ENCODE measurements at places on chromosomes 16 and 17.

DNA sequence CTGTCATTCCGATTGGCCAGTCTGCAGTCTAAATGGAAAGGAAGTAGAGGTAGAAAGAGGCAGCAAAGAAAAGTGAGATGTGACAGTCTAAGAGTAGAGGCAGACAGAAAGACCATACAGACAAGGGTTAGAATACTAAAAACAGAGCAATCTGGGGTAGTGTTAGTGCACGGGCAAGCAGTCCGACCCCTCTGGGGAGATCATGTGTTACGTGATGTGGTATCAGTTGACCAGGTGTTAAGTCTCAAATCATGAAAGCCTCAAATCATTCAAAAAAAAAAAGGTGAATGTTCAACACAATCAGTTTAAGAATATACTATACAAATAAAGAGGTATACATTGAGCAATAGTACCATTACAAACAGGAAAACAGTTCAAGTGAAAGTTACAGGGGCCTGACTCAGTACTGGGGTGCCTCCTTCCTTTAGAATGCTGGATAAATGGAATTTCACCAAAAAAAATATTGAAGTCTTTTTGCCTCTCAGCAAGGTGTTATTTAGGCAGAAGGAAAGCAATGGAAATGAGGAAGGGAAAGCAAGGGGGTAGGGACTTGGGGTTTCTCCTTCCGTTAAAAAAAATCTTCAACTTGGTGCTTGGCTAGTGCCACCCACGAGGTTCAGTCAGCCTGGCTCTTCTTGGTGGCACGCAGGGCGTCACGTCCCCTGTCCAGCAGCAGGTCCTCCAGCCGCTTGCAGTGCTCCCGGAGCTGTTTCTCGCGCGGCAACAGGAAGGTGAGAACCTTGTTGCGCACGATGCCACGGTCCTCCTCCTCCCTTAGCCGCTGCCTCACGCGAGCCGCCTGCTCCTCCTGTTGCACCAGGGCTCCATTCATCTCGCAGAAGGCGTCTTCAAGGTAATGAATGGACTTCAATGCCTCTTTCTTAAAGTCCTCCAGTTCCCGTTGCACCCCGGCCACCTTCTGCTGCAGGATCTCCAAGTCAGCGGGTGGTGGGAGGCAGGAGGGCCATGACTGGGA lies 616 bp downstream of the CCDC182 start:
- DNase-seq, result no peak

GRCh38 chr16:3170440-3171180 lies 17.4 kb upstream of the OR1F1 start:
- DNase-seq, result no peak

GRCh38 chr17:35744830-35745229 lies 8.2 kb downstream of the GAS2L2 start:
- DNase-seq, result no peak

DNA sequence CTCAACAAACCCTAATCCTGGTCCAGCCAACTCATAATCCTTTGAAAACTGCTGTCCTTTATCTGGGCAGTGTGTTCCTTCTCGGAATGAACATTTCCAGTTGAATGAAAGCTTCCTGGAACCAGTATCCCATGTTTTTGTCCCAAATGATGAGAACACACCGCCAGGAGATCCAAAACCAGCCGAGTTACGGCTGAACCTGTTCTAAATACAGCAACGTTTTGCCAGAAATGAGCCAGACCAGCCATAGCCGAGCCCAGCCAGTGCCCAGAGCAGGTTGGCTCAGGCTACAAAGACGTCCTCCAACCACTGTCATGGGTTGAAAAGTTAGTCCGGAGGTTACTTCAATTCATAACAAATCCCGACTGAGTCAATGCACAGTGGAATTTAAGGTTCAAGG lies 67.6 kb upstream of the FOXF1 start:
- DNase-seq, result no peak

DNA sequence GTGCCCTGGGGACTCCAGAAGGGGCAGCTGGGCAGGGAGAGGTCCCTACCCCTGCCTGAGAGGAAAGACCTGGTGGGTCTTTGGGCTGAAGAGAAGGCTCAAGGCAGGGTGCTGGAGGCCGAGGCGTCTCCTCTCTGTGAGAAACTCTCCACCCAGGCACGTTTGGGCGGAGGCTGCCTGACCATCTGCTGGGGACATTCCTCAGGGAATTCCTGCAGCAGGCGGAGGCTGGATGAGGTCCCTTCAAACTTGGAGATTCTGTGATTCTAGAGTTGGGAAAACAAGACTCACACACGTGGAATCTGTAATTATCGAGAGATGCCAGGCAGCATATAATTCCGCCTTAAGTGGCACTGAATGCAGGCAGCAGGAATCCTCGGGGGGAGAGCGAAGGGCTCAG lies 21.1 kb upstream of the PHF12 start:
- no peak for DNase-seq

DNA sequence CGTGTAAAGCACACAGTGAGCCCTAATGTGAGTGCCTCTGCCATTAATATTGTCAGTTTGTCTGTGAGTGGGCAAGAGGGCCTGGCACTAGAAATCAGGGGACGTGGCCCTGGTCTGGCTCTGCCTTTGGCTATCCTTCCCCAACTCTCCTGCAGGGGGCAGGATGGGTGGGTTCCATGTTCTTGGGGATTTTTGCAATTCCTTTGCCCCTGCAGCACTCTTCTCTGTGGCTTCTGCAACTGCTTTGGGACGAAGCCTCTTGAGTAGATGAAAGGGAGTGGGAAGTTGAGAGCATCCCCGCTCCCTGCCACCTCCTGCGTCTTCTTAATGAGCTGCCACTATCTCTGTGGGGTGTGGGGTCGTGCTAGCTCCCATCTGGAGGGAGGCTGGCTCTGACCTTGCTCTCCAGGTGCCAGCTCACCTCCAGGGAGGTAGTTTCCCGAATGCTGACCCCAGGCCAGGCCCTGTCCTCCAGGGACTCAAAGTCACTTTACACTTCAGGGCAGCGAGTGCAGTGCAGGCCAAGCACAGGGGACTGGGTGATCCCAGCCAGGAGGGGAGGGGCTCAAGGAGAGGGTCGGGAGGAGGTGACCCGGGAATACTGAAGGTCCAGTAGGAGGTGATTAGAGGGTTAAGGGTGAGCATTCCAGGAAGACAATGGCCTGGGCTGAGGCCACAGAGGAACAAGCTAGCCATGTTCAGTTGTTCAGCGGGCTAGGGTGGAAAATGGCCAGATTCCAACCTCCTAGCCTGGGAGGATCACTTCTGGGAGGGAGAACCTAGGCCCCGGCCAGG lies 121.0 kb upstream of the NLRP1 start:
- no peak for DNase-seq

DNA sequence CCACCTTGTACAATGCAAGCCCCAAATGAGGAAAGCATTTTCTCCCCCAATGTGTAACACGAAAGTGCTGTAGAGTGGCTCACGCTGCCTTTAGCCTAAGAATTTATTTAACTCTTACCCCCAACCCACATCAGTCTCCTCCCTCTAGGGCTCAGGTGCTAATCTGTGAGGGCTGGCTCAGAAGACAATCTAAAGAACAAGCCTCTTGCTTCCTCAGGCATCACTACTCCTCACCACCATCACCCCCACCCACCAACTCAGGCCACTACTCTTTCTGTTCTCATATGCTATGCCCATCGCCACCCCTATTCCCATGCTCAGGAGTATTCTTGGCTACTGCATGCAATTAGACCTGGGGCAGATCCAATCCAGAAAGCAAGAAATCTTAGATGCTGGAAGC lies 3.9 kb upstream of the CCL2 start:
- no peak for DNase-seq

DNA sequence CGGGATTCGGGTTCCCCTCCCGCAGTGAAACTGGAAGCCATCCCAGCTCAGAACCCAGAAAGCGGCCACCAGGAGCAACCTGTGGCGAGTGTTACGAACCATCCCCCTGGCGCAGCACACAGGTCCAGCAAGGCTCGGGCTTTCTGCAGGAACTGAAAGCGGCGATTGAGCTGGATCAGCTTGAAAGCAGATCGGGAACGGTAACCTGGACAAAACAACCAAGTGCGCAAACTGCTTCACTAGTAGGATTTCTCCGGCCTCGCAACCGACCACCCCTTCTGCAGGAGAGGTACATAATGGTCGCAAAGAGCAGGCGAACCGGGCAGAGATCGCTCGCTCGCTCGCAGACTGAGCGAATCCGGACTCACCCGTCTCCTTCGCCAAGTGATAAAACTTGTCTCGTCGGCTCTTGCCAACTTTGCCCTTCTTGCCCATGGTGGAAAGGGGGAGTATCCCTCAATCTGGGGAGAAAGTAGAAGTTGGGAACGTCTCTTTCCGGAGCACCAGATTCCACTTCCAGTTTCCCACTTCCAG lies 696 bp upstream of the PSMC5 start:
- DNase-seq, result no peak

- DNase-seq, result no peak
These were observed 650.6 kb upstream of the SALL1 start for GRCh38 chr16:51801635-51802034.

DNA sequence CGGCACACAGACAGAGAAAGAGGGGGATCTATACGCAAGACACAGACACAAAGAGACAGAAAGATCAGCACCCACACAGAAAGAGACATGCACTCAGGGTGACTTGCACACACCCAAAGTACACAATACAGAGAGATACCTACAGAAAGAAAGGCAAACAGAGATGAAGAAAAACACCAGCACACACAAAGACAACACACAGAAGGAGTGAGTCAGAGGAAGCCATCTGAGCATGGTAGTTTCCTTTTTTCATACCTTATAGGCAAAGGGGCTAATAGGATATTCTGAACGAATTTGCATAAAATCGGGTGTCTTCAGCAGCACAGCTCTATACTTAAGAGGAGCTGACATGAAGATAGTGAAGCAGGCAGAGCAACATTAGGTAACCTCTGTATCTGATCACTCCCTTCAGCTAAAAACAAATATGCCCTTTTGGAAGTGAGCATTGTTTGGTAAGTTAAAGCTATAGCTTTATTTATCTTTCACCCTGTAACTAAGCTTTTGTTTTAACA lies 198.6 kb downstream of the AATF start:
- peak; percentile 6 for DNase-seq

GRCh38 chr16:11423315-11424117 lies 78.3 kb downstream of the RMI2 start:
- no peak for DNase-seq

DNA sequence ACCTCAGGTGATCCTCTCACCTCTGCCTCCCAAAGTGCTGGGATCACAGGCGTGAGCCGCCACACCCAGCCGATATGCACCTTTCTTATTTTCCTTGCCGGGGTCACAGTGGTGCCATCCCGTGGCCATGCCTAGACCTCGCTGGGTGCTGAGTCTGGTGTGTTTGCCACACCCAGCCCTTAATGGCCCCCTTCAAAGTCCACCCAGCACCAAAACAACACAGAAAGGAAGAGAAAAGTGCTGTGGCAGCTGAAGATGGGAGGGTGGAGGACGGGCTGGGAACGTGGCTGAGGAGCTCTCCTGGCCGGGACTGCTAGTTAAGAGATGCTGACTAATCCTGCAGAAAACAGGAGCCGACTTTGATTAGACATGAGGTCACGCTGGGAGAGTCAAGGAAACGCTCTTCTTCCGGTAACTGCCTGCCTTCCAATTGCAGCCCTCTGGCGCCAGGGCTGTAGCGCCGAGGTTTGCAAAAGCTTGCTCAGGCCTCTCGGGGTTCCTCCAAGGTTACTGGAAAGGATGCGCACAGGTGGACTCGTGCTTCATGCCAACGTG lies 10.9 kb downstream of the SLC43A2 start:
- DNase-seq, result no peak

GRCh38 chr17:80474961-80475909 lies 1.2 kb downstream of the NPTX1 start:
- DNase-seq, result no peak

DNA sequence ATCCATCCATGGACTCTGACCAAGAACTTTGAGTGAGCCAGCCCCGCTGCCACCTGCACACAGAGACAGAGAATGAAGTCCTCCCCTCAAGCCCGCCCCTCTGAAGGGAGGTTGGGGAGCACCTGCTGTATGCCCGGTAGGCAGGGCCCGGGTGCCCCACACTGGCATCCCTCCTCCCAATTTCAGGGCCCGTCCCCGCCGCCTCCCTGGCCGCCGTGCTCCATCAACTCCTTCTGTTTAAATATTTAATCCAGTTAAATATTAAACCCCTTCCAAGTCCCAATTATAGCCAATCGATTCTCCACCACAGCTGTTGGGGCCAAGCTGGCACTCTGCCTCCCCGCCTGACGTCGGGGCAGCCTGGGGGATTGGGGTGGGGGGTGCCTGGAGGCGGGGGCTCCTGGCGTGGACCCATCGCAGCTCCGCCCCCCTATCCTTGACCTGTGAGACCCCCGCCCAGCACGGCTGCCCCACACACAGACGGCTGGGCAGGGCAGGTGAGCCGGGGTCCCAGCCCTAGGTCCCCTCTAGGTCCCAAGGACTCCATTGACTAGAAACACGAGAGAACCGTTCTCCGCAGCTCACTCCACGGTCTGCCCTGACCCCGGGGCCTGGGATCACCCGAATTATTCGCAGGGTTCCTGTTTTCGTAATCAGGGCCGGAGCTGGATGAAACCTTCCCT lies 18.0 kb upstream of the CACNA1H start:
- DNase-seq, result no peak

DNA sequence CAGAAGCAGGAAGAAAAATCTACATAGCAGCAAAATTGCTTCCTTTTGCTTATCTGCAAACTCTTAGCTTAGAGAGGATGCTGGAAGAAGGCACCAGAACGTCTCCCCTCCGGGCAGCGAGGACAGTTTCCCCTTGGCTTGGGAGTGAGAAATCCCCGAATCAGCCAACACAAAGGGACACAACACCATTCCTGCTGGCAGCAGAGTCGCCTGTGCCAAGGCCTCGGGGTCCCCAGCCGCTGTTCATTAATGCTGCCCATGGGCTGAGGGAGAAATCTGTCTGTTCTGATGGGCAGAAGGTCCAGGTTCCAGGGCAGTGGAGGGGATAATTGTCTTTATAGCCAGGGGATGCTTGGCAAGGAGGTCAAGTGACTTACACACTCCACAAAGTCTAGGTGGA lies 38.0 kb downstream of the CACNG3 start:
- DNase-seq, result no peak

DNA sequence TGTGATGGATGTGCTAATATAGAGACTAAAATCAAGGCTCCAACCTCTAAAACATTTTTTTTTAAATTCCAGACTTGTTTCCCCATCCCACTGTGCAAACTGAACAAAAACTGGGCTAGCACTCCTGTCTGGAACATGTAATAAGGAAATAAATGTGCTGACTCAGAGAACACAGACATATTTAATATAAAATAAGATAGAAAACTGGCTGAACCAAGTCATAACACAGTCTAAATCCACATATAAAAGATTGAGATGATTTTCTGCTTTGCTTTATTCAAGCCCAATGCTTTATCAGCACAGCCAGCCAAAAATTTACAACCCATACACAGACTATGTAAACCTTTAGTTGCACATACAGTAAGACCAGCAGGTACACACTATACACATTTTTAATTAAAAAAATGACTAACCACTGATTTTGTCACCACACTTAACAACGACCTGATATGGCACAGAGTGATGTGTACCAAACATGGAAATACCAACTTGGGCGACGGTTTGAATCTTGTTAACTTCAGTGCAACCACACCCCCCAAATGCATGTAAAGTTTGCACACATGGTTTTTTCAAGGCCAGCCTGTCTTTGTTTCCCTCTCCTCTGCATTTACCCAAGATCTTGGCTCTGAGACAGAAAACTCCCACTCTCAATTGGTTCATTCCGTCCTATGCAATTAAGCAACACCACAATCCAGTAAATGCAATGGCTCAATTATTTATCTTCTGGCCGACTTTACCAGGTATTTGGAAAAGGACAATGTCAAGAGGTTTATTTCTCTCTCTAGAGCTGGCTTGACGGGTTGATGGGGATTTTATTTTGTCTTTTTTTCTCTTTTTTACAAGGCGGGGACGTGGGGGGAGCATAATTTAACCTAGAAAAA lies 1.2 kb downstream of the STAT3 start:
- DNase-seq, result no peak

All from NCI-H2029 treated with DMSO at 0.1 percent for 48 hours (cell line).